H7 (cell line): ENCODE measurements at places on chromosomes 7 and 10. TPM values are rescaled to one million over a fixed set of nuclear protein-coding genes. Genes with fewer than 3 reads are reported as not detected.

The IL6 gene
- 0.22 and 0.69 TPM in 2 replicates for total RNA-seq

DNA sequence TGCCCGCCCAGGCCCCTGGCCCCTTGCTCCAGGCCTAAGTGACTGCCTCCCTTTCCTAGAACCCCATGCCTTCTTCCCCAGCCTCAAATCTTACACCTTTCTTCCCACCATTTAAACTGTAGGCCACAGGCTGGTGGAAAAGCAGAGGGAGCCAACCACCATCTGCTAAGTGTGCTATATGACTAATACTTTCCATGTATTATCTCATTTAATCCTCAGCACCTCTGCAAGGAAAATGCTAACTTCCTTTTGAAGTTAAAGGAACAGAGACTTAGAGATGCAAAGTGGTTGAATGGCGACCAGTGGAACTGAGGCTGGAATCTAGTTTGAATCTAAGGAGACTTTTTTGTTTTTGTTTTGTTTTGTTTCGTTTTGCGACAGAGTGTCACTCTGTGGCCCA lies 17.8 kb upstream of the MTPAP start:
- DNase-seq: no peak

- peak; percentile 72 for DNase-seq
Measured at GRCh38 chr7:73451780-73452398, 18.3 kb downstream of the FZD9 start.

The CRHR2 gene
- total RNA-seq: not detected in 2 replicates

DNA sequence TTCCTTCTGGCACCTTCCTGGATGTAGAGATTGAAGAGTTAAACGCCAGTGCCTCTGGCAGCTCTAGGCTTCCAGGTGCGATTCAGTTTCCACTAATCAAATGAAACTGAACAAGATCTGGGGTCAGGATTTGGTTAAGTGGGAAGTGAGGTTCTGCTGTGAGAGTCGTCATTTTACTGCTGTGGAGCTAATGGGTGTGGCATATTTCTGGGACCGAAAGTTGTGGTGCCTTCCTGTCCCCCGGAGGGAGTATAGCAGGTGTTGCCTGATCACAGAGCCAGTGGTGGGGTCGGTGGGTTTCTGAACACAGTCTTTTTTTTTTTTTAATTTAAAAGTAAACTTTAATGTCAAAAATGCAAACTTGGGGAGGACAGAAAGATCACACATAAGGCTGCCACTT lies 37.0 kb upstream of the JAKMIP3 start:
- DNase-seq: no peak

GRCh38 chr7:127731431-127732080 lies 79.6 kb downstream of the SND1 start:
- no peak for DNase-seq

GRCh38 chr10:6232846-6233724 lies 30.4 kb downstream of the PFKFB3 start:
- DNase-seq: no peak

DNA sequence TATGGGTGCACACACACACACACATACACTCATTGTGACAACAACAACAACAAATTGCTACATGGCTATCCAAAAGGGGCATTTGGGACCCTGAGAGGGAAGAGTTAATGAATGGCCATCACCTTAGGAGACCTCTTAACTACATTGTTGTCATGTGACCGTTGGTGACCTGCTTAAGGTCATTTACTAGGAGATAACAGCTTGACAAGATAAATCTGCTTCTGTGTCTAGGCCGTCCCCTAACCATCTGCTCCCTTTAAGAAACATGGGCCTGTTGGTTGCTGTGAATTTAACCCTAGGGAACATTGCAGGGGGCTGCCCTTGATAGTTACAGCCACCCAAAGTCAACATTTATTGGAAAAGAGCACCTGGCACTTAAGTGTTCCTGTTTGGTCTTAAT lies 29.7 kb downstream of the C1QL3 start:
- DNase-seq: no peak

The AP4M1 gene
- 15.1 and 23.3 TPM in 2 replicates for total RNA-seq

- no peak for DNase-seq
Measured at GRCh38 chr7:155326385-155326784, 28.7 kb downstream of the INSIG1 start.

GRCh38 chr10:36669615-36670352 lies 455.6 kb upstream of the ANKRD30A start:
- DNase-seq: no peak

The AGR2 gene
- not detected in 2 replicates for total RNA-seq

The HGF gene
- 1.1 TPM in 1 of 2 replicates, not detected in the other for total RNA-seq

The PTPRZ1 gene
- 49.9 and 78.1 TPM in 2 replicates for total RNA-seq

DNA sequence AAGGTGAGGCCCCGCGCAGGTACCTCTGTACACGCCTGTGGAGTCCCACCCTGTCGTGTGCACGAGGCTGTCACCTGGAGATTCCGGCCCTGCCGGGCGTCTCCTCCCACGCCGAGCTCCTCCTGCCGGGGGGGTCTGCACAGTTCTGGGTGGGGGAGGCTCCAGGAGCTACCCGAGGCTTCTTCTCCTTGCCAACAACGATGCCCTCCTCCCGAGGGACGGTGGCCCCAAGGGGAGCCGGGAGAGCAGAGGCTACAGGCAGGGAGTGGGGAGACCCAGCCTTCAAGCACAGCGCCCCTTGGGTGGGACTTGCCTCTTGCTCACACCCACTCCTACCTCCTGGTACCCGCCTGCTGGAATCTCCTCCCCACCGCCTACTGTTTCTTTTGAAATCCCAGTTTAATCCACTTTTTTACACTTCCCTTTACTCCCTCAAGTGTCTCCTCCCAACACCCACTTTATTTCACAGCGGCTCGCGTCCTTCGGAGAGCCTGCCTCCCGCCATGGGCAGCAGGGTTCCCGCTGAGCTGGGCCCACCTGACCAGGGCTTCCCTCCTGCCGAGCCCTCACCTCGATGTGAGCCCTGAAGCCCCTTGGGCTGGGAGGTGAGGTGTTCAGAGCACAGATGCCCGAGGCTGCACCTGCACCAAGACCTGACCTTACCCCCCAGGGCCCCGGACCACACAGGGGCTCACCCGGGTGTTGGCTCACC lies 338.1 kb downstream of the DNAJB6 start:
- DNase-seq: peak; percentile 53

DNA sequence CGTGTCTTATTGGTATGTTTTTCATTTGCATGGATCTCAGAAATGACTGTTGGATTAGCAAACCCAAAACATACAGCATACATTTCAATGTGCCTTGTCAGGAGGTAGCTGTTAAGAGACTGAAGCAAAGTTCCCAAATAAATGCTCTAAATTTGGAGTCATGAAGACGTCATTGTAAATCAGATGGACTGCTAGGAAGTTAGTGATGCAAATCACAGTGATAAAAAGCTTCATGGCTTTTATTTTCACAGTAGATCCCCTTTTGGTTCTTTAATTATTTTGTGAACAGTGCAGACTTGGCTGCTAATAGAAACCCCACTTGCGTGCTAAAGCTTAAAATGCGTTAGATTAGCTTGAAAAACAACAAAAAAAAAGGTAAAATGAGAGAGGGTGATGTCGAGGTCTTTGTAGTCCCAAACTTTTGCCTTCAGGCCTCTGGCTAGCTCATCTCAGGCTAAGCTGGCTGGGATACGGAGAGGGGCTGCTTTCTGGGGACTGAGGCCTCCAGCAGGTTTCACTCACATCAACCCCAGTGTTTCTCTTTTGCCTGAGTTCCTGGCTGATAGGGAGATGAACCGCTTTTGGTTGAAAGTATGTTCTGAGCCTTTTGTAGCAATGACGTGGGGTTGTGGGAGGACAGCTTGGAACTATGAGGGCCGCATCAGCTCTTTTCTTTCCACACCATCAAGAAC lies 107.1 kb upstream of the CDCA7L start:
- no peak for DNase-seq

GRCh38 chr10:33746186-33746585 lies 411.7 kb upstream of the NRP1 start:
- no peak for DNase-seq

The MYO3A gene
- 4.8 and 4.9 TPM in 2 replicates for total RNA-seq

The PHF14 gene
- total RNA-seq: 26.4 and 28.5 TPM in 2 replicates

- DNase-seq: no peak
Measured at GRCh38 chr7:1083729-1084657, 3.9 kb upstream of the GPER1 start.

DNA sequence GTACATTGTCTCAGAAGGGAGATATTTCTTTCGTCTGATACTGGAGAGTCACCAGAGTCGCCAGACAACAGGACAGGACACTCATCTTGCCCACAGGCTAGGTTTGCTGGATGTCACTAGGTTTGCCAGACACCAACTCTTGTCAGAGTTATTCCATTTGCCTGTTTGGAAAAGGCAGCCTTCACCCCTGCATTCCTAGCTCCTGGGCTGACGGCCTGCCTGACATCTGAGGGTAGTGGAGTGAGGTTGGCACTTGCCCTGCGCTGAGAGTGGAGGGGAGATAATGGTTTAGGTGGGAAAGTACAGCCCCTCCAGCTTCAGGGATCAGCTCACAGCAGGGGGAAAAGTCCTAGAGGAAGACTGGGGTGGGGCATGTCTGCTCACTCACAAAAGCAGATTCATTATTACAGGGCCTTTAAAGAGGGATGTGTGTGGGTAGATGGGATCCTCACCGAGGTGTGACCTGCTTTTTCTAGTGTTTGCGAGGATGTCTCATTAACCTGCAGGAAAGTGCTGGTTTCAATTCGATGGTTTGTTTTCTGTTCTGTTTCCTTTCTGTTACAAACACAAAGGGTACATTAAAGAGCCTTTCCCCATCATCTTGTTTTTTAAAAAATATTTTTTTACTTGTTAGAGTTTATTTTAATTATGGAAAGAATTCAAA lies 79.3 kb upstream of the TNS3 start:
- DNase-seq: no peak
